ENCODE measurements at places on chromosomes 3 and 15.

DNA sequence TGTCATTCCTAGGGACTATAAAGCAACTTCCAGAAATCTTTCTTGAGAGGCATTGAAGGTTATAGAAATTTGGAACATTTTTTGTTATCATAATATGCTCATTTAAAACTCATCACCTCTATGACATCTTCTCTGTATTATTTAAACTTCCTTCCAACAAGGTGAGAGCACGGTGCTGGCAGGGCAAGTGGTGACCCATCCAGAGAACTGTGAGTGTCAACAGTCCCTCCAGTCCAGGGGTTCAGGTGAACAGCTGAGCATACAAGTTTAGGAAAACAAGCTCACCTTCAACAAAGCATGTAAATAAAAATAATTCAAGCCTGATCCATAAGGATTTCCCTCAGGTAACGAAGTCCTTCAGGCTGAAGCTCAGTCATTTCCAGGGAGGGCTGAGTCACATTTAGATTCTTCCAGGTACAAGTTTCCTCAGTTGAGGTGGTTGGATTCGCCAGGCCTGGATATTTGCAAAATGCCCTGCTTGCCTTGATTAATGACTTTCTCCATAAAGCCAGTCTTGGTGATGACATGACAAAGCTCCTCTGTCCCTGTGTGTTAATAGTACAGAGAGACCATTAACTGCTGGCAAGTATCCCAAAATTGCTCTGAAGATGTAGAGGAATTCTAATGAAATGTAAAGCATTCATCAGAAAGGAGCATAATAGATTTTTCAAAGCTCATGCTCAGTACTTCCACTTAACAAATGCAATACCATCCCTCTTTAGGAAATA lies 263.6 kb upstream of the GADL1 start:
- no peak for DNase-seq

DNA sequence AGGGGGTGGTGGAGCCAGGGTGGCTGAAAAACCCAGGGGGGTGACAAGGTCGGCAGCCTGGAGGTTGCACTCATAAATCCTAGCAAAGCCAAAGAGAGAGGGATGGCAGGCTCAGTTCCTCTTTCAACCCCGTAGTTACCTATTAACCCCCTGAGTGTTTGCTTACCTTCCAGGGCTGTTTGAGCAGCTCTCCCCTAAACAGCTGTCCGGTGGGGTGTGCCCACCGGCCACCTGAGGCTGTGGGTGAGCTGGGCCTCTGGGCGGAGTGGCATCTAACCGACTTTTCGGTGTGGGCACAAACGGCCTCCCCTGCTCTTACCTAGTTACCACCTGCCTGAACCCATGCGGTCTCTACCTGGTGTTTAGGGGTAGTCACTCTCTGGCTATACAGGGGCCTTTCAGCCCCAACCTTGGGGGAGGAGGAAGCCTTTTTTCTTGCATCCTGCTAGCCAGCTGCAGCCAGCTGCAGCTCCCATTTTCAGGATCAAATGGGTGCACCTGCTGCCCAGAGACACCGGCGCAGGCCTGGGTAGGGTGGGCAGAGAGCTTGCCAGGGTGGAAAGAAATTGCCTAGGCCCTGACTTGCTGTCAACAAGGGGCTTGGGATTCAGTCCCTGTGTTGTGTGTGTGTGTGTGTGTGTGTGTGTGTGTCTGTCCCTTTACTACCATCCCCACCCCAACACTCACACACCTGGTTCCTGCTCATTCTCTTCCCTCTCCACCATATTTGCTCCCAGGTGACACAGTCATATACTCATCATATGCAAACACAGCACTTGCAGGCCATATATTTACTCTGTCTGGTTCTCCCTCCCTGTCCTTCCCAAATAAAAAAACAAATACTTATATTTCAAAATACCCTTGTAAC lies 3.7 kb downstream of the DLL4 start:
- DNase-seq = no peak

DNA sequence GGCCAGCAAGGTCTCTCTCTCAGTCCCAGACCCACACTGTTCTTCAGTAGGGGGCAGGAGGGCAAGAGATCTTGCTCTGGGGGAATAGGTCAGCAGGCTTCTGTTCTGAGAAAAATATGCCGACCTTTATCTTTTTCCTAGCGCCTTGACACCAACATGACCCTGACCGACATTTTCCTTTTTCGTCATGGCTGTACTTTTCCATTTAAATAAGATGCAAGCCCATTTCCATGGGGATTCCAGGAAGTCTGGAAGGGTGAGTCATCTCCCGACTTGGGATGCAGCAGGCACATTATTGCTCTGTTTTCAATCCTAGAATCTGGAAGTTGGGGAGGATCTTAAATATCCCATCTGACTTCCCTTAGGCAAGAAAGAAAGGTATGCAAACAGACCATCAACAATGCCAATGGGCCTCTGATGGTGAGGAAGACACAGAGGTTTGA lies 261.5 kb upstream of the LRTM1 start:
- DNase-seq = no peak

DNA sequence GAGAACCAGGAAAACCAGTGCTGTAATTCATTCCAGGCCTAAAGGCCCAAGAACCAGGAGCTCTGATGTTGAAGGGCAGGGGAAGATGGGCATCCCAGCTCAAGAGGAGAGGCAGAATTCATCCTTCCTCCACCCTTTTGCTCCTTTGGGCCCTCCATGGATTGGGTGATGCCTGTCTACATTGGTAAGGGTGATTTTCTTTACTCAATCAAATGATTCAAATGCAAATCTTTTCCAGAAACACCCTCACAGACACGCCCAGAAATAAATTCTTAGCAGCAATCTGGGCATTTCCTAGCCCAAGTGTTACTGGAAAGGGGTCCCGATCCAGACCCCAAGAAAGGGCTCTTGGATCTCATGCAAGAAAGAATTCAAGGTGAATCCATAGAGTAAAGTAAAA lies 17.6 kb upstream of the APOD start:
- DNase-seq = no peak

GRCh38 chr3:194204042-194204987 lies 68.4 kb downstream of the HES1 start:
- DNase-seq = no peak

DNA sequence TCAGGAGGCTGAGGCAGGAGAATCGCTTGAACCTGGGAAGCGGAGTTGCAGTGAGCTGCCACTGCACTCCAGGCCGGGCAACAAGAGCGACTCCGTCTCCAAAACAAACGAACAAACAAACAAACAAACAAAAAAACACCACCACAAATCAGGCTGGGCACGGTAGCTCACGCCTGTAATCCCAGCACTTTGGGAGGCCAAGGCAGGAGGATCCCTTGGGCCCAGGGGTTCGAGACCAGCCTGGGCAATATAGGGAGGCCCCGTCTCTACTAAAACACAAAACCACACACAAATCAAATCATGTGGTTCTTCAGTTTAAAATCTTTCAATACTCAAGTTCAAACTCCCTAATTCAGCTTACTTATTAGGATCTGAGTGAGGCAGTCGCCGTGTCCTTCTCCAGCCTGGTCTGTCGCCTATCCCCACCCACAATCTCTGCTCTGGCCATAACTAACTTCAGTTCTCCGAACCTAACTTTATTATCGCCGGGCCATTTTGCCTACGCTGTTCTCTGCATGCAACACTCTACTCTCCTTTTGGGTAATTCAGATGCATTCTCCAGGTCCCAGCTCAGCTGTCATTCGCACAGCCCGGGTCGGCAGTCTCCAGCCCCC lies 660 bp upstream of the RTF1 start:
- DNase-seq = no peak

DNA sequence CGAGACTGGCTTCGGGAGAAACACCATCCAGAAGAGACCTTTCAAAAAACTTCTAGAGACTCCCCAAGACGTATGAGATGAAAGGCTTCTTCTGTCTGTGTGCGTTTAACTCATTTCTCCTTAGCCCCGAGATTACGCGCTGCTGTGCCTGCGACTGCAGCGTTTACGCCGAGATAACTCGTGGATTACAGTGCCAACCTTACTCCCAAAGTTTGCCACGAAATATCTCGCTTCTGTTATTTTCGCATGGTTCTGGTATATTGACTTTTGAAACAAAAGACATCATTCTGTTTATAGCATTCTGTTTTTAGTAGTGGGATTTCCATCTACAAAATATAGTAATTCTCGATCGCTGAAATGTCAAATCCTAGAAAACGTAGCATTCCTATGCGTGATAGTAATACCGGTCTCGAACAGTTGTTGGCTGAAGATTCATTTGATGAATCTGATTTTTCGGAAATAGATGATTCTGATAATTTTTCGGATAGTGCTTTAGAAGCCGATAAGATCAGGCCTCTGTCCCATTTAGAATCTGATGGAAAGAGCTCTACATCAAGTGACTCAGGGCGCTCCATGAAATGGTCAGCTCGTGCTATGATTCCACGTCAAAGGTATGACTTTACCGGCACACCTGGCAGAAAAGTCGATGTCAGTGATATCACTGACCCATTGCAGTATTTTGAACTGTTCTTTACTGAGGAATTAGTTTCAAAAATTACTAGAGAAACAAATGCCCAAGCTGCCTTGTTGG lies 467 bp downstream of the PGBD4 start:
- no peak for DNase-seq

DNA sequence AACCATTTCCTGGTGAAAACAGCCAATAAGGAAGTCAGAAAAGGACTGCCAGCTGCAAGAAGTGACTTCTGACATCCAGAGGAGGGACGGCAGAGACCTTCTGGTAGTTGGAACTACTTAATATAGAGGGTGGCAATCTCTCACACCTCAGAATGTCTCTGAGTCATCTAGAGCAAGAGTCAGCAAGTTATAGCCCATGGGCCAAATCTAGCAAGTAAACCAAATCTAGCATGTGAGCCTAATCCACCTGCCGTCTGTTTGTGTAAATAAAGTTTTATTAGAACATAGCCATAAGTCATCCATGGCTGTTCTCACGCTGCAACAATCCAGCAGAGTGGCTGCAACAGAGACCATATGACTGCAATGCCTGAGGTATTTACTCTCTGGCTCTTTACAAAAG lies 160.5 kb upstream of the NR2E3 start:
- DNase-seq = no peak

DNA sequence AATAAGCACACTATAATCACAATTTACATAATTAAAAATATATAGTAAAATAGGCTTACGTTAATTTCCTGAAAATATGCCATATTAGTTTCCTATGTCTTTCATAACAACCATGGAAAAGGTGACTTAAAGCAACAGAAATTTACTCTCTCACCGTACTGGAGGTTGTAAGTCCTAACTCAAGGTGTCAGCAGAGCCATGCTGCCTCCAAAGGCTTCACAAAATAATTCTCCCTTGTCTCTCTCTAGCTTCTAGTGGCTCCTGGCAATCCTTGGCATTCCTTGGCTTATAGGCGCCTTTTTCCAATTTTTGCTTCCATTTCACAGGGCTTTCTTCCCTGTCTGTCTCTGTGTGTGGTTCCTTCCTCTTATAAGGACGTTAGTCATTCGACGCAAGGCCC lies 7.6 kb downstream of the SI start:
- no peak for DNase-seq

- DNase-seq = no peak
Measured at GRCh38 chr3:45987368-45988291, 8.0 kb downstream of the FYCO1 start.

- DNase-seq = no peak
Measured at GRCh38 chr3:13022348-13023234, 50.6 kb downstream of the IQSEC1 start.

GRCh38 chr3:120092474-120092873 lies 1.8 kb downstream of the GSK3B start:
- DNase-seq = no peak

DNA sequence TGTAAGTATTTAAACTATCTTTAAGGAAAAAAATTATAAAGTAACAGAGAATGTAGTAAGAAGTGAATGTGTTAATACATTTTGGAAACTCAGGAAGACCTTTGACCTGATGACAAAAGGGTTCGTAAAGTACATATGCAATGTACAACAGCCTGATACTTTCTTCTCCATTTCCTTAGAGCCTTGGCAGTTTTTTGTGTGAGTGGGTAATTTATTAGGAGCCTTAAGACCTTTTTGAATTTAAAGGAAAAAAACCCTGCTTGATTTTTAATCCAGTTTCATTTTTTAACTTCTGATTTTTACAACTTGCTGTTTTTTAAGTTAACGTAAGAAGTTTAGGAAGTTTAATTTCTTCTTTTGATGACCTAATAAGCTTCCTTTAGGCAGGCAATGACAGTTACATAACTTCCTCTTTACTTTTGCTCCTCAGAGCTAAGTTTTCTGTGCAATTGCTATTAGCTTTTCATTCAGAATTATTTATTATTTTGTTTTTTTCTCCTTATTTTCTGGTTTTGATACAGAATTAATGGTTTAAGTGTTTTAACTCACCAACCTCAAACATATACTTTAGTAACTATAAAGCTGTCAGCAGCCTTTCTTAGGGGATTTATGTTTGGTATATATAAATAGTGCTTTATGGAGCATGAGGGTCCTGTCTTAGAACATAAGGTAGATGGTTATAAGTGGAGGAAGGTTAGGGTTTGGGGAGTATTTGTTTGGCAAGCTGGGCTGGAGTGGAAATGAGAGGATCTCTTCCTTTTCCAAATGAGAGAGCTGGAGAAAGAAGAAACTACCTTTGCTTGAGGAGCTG lies 35.2 kb downstream of the ARMC8 start:
- DNase-seq = no peak

- no peak for DNase-seq
Measured at GRCh38 chr15:83714939-83715628, 61.2 kb downstream of the ADAMTSL3 start.

GRCh38 chr3:111895071-111895470 lies 36.0 kb downstream of the PHLDB2 start:
- no peak for DNase-seq

GRCh38 chr3:130516645-130517512 lies at the start of gene COL6A6:
Gene COL6A6, plus strand, starts transcription at chr3:130517177. Its CDS starts 43,188 bp downstream, at chr3:130560365.
- no peak for DNase-seq

- peak; percentile 73 for DNase-seq
Measured at GRCh38 chr3:10758304-10759037, 57.6 kb upstream of the SLC6A11 start.

DNA sequence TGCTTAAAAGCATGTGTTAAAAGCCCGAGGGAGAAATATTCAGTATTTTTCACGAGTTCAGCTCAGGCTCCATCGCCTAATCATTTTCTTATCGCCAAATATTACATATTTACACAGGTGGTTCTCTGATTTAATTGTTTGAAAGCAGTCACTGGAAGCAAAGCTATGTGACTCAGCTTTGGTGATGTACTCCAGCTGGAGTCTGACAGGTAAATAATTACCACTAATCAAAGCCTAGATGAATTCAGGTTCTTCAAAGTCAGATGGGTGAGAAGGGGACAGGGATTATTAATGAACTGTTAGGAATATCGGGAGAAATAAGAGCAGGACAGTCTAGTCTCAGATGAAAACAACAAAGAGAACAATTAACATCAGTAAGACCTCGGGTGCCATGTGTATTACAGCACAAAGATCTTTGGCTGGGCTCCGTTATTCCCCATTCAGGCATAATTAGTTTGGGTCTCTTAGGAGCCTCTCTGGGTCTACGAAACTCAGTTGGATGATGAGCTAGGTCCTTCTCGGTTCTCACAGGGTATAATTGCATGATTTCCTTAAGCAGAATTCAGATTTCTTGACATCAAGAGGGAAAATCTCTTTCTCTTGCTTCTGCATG lies 331.7 kb upstream of the ADAMTS9 start:
- DNase-seq = no peak

- no peak for DNase-seq
Measured at GRCh38 chr3:122609798-122610559, 32.5 kb downstream of the PARP15 start.

All from D721Med (cell line).